ENCODE measurements at places on chromosomes 1 and 21. TPM values are rescaled to one million over a fixed set of nuclear protein-coding genes. Genes with fewer than 3 reads are reported as not detected.

DNA sequence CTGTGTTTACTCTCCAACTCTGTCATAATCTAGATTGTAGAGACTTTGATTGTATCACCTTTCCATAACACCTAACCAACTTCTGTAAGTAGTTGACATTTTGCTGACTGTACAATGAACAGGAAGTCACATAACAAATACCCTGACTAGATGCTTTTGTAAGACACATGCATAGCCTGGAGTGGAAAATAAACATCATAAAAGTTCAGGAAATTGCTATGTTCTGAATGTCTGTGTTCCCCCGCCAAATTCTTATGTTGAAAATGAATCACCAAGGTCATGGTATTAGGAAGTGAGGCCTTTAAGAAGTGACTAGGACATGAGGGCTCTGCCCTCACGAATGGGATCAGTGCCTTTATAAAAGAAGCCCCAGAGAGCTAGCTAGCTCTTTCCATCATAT lies 40.4 kb upstream of the ZSWIM5 start:
- H3K27me3 ChIP-seq = no peaks in the 10 kb centered on the region
- no peak for DNase-seq

Gene PLA2G5
- 18.6 TPM for total RNA-seq

- H3K27me3 ChIP-seq = peaks cover 14% of the 10 kb centered on the region
- DNase-seq = peak; percentile 64
- no peak overlapping the region for H3K27ac ChIP-seq
Measured at GRCh38 chr1:2611031-2611501, 21.8 kb downstream of the MMEL1 start.

Gene SF3B4
- 7.8 TPM for total RNA-seq

DNA sequence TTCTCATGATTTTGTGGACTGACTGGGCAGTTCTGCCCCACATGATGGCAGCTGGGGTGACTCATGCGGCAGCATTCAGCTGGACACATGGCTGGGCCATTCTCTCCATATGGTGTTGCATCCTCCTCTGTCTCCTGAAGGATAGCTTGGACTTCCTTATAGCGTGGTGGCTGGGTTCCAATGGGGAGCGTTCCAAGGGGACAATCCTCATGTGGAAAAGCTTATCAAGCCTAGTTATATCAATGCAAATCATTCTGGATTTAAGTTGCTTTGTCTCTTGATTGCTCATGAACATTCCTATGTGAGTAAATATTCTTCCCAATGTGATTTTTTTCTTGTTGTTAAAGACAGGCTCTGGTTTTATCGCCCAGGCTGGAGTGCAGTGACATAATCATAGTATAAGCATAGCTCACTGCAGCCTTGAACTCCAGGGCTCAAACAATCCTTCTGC lies 13.2 kb upstream of the SLC2A1 start:
- no peak for DNase-seq
- no peaks in the 10 kb centered on the region for H3K27me3 ChIP-seq
- H3K4me3 ChIP-seq = no peak overlapping the region
- no peaks in the 10 kb centered on the region for H3K4me1 ChIP-seq

GRCh38 chr1:61043010-61043820 lies 39.1 kb upstream of the NFIA start:
- H3K4me1 ChIP-seq = peaks cover 8% of the 10 kb centered on the region
- peak overlapping the region; percentile 77 for H3K27ac ChIP-seq
- peak overlapping the region; percentile 58 for H3K4me3 ChIP-seq
- H3K27me3 ChIP-seq = no peaks in the 10 kb centered on the region
- H3K36me3 ChIP-seq = no peaks in the 10 kb centered on the region

Gene HSD3B1
- total RNA-seq = not detected

Gene NCAM2
- 8.2 TPM for total RNA-seq

GRCh38 chr1:19377812-19378718 lies 65.9 kb downstream of the SLC66A1 start:
- H3K4me1 ChIP-seq = no peaks in the 10 kb centered on the region
- no peak overlapping the region for H3K4me3 ChIP-seq
- peaks cover 41% of the 10 kb centered on the region for H3K36me3 ChIP-seq
- H3K27me3 ChIP-seq = no peaks in the 10 kb centered on the region

Gene MEX3A
- total RNA-seq = 0.28 TPM

DNA sequence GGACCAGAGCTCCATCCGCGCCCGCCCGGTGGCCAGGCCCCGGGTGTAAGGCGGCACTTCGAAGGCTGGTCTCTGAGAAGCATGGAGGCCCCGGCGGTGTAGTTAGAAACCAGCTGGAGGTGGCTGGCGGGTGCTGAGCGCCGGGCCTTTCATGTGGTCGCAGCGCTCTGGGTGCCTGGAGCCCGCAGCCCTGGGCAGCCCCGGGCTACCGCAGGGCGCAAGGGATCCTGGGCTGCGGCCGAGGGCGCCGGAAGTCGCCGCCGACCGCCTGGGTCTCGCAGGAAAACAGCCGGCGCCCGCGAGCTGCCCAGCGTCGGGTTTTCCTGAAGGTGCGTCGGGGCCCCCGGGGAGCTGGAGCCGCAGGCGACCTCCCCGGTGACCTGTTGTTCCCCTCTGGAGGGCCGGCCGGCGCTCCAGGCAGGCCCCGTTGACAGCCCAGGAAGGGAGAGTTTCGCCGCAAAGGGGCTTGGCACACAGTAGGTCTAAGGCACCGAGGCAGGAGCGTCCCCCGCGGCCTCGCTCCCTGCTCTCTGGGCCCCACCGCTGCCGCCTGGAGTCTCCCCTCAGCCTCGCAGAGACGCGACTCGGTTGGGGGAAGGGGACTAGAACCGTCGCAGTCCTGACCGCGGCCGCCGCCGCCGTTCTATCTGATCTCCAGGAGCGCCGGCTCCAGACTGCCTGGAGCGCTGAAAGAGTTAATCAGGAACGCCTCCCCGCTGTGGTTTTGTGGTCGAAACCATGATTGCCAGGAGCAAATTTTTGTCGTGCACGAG lies 2.7 kb downstream of the GRHL3 start:
- peak; percentile 73 for DNase-seq
- H3K27me3 ChIP-seq = peaks cover 26% of the 10 kb centered on the region
- H3K4me1 ChIP-seq = no peaks in the 10 kb centered on the region
- peak overlapping the region; percentile 65 for H3K27ac ChIP-seq
- H3K36me3 ChIP-seq = no peaks in the 10 kb centered on the region
- peak overlapping the region; percentile 63 for H3K4me3 ChIP-seq

DNA sequence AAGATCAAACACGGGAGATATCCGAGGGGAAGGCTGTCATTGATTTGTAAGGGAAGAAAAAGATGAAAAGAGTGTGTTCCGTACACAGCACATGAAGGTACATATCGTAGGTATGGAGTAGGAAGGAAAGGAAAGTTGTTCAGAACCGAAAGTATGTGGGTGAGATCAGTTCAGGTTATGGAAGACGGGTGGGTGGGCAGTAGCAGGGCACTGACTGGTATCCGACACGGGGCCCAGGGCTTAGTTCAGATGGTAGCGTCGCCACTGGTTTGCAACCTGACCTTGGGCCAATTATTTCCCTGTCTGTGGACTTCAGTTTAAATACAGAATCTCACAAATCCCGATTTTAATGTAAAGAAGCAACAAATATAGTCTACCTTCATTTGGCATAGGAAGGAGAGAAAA lies 27.8 kb upstream of the A3GALT2 start:
- H3K27me3 ChIP-seq = no peaks in the 10 kb centered on the region
- H3K4me1 ChIP-seq = peaks cover 45% of the 10 kb centered on the region
- peak overlapping the region; percentile 100 for H3K27ac ChIP-seq
- H3K4me3 ChIP-seq = peak overlapping the region; percentile 92
- H3K36me3 ChIP-seq = no peaks in the 10 kb centered on the region

Gene RBM11
- 2.3 TPM for total RNA-seq
